Calu3 (cell line): ENCODE measurements at places on chromosomes 1 and 21. TPM values are rescaled to one million over a fixed set of nuclear protein-coding genes. Genes with fewer than 3 reads are reported as not detected.
A peak's percentile ranks its signal among the peaks of the same experiment; 100 is the strongest.

GRCh38 chr1:63951059-63951946 is 177.5 kb downstream of the ROR1 start:
- DNase-seq, result no peak

GRCh38 chr1:39524591-39525365 is 33.3 kb downstream of the BMP8A start:
- DNase-seq, result no peak

- DNase-seq, result peak; percentile 58
Observed at GRCh38 chr1:9494936-9495758, 44.1 kb upstream of the SLC25A33 start.

DNA sequence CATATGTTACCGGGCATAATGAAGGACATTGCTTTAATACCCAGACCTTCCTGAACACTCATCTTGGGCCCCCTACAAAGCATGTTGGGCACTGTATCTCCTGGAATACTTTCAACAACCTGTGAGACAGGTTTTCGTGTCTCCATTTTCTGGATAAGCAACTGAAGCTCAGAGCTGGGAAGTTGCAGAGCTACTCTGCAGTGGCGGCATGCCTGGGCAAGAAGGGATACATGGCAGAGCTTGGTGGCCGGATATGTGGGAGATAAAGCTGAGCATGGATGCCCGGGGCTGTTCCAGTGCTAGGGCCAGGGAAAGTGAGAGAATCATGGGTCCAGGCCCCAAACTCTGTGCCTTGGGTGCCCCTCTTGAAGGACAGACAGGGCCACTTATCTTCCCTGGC is 71.6 kb upstream of the KCND3 start:
- DNase-seq, result no peak

DNA sequence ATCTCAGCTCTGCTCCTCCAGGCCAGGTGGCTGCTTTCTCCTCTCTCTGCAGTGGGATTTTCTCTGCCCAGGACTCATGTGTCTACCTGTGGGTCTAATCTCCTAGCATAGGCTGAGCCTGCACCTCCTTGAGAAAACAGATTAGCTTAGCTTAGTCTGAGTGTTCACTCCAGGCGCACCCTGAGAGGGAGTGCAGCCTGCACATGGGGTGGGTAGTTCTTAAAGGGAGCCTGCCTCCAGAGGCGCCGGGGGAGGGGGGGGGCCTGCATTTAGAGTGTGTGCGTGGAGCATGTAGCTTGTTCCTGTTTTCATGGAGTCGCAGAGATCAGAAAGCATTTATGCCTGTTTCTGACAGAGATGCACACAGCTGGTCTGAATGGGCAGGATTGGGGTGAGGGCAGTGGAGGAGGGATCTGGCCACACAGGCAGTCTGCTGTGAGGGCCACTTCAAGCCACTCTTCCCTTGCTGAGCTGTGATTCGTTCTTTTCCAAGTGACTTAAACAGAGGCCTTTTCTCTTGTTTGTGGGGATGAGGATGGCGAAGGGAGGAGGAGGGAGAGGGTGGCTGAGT is 45.2 kb downstream of the GALNT2 start:
- DNase-seq, result no peak

DNA sequence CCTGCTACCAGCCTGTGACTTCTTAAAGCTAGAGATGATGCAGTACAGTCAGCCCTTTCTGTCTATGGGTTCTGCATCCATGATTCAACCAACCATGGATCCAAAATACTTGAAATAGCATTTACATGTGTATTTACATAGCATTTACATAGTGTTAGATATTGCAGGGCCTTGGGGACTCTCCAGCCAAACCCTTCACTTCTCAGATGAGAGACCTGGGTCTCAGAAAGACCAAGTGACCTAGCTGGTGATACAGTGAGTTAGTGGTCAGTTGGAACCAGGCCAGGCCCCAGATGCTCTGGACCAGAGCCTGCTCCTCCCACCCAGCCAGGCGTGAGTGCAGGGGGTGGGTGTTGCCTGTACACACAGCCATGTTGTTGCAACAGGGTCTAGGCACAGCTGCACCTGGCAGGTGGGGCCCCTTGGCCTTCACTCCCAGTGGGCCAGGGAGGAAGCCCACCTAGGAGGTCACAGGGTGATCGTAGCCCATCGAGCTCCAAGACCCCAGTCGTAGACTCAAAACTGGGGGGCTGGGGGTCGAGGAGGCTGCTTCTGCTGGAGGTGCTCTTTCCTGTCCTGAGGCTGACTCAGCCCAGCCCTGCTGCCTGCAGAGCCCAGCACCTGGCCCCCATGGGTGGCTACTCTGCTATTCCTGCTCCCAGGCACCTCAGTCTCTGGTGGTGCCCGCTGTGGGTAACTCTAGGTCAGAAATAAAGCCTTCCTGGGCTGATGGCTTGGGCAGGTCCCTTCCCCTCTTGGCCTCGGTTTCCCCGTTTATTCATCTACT is 7.7 kb downstream of the TMEM61 start:
- no peak for DNase-seq

GRCh38 chr1:186487163-186487562 is 26.2 kb upstream of the PDC start:
- no peak for DNase-seq

DNA sequence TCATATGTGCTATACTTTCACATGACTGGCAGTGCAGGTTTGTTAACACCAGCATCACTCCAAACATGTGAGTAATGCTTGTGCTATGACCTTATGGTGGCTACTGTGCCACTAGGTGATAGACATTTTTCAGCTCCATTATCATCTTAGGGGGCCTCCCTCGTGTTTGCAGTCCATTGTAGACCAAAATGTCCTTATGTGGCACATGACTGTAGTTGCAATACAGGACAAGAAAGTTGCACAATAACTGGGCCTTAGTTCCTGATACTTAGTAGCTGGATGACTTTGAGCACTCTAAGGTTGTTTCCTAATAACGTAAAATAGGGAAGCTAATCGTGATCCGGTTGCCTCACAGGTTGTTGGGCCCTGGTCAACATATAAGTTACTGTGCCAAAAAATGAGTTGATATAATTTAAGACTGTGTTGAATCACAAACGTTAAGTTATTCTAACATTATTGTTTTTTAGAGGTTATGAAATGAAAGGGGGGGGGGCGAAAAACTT is 511 bp upstream of the SNX27 start:
- peak; percentile 58 for DNase-seq

GRCh38 chr1:218348628-218349071 is 3.5 kb downstream of the TGFB2 start:
- no peak for DNase-seq

DNA sequence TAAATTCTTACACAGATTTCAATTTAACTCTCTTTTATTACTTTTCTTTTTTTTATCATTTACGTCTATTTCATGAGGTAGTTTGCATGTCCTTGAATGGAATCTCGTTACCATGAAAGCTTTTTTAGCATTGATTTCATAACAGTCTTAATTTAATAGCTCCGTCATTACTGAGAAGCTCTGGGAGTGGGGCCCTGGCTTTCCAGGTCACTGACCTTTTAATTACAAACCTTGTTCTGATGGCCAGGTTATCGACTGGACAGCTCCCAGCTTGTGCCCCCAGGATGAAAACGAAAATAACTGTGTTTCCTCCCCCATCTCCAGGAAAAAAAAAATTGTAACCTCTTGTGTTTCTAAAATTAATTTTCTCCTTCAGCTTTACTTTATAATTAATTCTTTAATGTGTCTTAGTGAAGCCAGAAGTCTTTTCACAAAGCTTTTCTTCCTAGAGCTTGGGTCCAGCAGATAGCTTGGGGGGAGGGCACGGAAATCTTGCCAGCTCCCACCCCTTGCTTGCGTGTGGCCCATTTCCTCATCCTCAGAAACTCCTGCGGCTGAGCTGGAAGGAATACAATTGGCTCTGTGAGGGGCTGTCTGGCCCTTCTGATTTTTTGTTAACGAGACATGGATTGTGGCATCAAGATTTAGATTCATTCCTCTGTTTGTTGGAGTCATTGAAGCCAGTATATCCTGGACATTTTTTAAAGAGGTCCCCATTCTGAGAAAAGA is 65.7 kb downstream of the PEX14 start:
- DNase-seq, result no peak

GRCh38 chr1:70140343-70140742 is 65.0 kb downstream of the LRRC40 start:
- DNase-seq, result no peak

- no peak for DNase-seq
Observed at GRCh38 chr1:47232187-47232874, at the start of gene TAL1. TAL1 (minus strand) TSS chr1:47232225; CDS start chr1:47225888, 6,337 bp downstream.

DNA sequence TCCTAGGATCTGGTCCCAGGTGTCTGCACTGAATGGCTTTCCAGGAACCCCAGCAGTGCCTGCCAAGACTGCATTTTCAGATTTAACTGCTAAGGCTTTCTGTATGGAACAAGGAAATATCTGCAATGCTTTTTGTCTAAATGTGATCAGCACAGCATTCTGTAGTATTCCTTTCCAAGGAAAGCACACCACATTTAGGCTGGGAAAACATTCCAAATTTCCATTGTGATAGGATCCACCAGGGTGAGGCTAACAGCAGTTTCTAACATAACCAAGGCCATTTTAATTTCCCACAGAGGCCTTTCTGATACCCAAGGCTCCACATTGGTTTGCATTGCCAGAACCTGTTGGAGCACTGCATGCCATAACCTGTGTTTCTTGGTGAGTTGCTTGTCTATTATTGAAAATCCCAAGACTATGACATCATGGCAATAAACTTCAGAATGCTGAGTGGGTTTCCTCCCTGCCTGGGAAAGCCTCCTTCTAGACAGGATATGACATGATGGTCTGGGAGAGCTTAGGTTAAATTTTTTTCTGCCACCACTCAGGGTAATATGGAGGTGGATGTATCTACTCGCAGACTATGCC is 23.3 kb upstream of the PTGFRN start:
- no peak for DNase-seq

GRCh38 chr1:247467129-247467528 is 9.2 kb upstream of the OR2B11 start:
- DNase-seq, result no peak

GRCh38 chr1:209585672-209586071 is 2.2 kb downstream of the CAMK1G start:
- peak; percentile 55 for DNase-seq

- DNase-seq, result no peak
Observed at GRCh38 chr1:42260376-42261070, 74.5 kb downstream of the FOXJ3 start.

- DNase-seq, result no peak
Observed at GRCh38 chr1:95371666-95372282, 137.8 kb downstream of the RWDD3 start.

- DNase-seq, result no peak
Observed at GRCh38 chr1:198657550-198658064, 18.8 kb downstream of the PTPRC start.

- no peak for DNase-seq
Observed at GRCh38 chr1:11888206-11888876, 29.6 kb upstream of the NPPB start.

GRCh38 chr21:42295845-42296244 is 19.4 kb downstream of the TFF3 start:
- DNase-seq, result no peak

- DNase-seq, result no peak
Observed at GRCh38 chr1:180791806-180792205, 120.9 kb upstream of the KIAA1614 start.

- DNase-seq, result no peak
Observed at GRCh38 chr1:50426108-50426700, 3.0 kb upstream of the DMRTA2 start.

DNA sequence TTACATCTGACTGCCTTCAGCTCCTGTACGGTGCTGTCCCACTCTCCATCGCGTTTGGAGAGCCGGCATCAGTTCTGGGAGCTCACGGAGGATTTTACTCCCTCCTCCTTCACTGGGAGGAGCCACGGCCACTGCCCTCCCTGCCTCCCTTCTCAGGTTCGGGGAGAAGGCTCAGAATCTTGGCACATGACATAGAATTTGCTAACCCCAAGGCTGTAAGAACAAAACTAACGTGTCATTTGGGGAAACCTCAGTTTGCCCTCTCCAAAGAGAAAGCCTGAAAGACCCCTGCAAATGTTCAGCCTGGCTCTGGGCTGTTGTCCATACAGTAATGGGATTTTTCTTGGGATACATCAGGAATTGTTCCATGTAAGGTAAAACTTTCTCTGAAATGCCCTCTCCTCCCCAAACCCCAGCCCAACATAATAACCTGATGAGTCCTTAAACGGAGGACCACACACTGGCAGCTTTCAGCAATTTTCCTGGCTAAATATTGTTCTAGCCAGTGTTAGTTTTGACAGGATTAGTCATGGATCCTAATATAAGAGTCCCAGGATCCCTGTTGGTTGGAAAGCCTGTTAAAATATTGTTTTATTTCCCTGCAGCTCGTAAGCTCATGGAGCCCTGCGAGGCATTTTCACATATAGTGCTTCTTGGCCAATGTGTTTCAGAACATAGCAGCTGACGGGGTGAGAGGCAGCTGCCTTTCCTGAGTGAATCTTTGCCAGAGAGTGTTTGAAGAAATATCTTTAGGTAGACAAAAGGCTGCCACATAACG is 98.8 kb downstream of the RHOU start:
- no peak for DNase-seq

DNA sequence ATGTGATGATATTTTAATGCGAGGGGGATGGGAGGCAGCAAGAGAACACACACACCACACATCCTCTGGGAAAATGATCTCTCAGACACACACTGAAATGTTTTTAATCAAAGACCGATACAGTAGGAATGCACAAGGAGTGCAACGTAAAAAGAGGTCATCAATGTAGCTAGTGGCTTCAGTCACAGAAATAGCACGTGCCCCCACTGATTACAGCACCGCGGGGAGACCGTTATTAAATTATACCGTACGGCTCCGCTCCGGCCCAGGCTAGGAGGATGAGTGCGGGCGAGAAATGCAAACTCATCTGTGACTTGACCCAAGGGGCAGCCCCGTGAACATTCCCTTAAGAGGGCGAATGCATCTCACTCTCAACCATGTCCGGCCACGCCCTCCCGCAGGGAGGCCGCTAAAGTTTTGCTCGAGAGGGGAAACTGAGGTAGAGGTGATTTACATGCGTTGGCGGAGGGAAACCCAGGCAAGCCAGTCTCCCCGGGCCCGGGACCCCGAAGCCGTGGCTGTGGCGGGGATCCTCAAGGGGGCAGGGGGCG is 552 bp downstream of the UBR4 start:
- no peak for DNase-seq

GRCh38 chr1:172647110-172647564 is 11.8 kb upstream of the FASLG start:
- no peak for DNase-seq

- DNase-seq, result no peak
Observed at GRCh38 chr21:45763074-45763473, 119.5 kb downstream of the PCBP3 start.

- no peak for DNase-seq
Observed at GRCh38 chr1:78070758-78071157, 25.0 kb downstream of the GIPC2 start.

GRCh38 chr21:38012672-38013071 is 96.4 kb upstream of the KCNJ6 start:
- no peak for DNase-seq

AADACL4 gene
- total RNA-seq, result not detected in 2 replicates

ERRFI1 gene
- 74.9 and 83.0 TPM in 2 replicates for total RNA-seq

LDLRAP1 gene
- 8.3 and 12.2 TPM in 2 replicates for total RNA-seq

C1QB gene
- total RNA-seq, result not detected in 2 replicates

RHEX gene
- total RNA-seq, result 75.1 and 88.9 TPM in 2 replicates

RGS1 gene
- total RNA-seq, result not detected in 2 replicates

PRKAB2 gene
- total RNA-seq, result 9.8 and 12.6 TPM in 2 replicates

GRIK1 gene
- total RNA-seq, result not detected in 2 replicates
